Activated CD8-positive, alpha-beta memory T cell treated with anti-CD3 and anti-CD28 coated beads for 1 hour (primary cell): ENCODE measurements at places on chromosomes 7 and 10.

GRCh38 chr10:69146759-69147158, 22.8 kb downstream of the VPS26A start:
- DNase-seq = no peak

DNA sequence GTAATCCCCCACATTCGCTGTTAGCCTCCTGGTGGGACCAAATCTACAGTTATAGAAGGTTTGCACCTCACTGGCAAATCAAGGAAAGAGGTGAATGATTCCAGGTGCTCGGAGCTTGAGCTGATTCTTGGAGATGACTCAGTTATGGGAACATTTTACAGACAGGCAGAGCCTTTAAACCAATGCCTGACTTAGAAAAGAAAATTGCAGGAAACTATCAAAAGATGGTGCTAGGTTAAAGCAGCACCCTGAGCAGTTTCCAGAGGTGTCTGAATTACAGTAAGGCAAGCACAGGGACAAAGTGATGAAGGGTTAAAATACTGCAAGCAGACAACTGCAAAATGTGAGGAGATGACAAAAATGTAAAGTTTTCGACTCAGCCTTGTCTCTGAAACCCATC, 2.9 kb downstream of the LRRTM3 start:
- DNase-seq = no peak

DNA sequence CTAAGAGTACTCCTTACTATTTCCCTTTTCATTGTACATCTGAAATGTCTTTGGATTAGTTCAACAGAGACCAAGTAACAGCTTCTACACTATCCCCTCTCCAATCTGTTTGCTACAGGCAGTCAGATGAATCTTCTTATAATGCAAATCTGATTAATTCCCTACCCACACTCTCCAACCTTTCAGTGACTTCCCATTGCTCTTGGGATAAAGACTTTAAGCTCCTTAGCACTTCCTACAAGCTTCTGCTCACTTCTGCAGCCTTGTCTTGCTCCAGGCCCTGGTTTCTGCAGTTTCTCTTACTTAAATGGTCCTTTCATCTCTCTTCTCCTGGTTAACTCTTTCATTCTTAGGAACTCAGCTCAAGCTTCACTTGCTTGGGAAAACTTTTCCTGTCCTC, 65.2 kb upstream of the FEZF1 start:
- no peak for DNase-seq

DNA sequence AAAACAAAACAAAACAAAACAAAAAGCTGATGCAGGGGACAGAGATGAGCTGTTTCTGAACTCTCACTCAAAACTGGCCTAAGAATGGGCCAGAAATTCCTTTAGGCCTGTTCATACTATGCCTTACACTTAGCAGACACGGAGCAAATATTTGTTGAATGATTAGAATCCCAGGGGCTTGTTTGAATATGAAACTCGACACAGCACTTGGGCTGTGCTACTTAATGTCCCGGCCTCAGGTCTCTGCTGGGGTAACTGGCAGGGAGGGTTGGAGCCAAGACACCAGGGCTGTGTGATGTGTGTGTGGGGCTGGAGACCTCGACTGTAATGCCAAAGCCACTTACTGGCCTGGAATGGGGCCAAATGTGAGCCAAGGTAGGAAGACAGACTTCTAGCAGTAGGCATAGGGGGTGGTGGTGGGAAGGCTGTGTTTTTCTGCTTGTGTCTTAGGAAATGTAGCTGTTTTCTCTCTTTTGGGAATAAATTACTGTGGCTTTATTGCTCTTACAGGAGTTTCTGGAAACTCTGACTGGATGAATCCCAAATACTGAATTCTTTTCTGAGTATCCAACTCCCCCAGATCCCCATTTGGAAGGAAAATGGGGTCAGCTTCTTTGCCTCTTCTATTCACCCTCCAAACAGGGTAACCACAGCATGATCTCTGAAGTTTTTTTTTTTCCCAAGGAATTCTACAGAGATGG, 66.7 kb downstream of the EMX2 start:
- DNase-seq = no peak

GRCh38 chr7:107045980-107046379, 1.5 kb downstream of the PRKAR2B start:
- no peak for DNase-seq

GRCh38 chr7:45698303-45699014, 124.3 kb downstream of the ADCY1 start:
- no peak for DNase-seq

GRCh38 chr7:110557-111232, 81.7 kb upstream of the FAM20C start:
- no peak for DNase-seq

DNA sequence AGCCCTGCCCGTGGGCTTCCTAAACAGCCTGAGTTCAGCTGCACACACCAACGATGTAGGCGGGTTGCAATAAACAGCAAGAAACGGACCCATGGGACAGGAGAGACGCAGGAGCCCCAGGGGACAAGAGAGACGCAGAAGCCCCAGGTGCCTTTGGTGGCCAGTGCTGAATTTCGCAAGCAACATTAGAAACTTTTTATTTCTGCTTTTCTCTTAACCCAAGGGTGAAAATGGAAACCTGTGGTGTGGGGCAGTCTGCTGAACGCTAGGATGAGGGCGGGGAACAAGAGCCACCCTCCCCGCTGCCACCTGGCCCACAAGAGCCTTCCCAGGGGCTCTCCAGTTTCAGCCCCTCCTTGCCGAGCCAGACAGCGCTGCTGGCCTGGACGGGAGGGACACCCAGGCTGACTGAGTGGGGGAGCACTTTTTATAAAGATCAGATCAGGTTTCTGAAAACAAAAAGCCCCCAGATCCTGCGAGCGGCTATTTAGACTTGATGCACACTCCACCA, 20.0 kb upstream of the GPR146 start:
- no peak for DNase-seq

GRCh38 chr10:132263866-132264265, 43.9 kb downstream of the STK32C start:
- DNase-seq = no peak

- DNase-seq = no peak
Observed at GRCh38 chr10:130215931-130216231, 79.7 kb downstream of the GLRX3 start.

- no peak for DNase-seq
Observed at GRCh38 chr10:120475844-120476791, 19.1 kb downstream of the PLPP4 start.

- DNase-seq = no peak
Observed at GRCh38 chr10:45408421-45409319, 34.7 kb downstream of the ALOX5 start.

DNA sequence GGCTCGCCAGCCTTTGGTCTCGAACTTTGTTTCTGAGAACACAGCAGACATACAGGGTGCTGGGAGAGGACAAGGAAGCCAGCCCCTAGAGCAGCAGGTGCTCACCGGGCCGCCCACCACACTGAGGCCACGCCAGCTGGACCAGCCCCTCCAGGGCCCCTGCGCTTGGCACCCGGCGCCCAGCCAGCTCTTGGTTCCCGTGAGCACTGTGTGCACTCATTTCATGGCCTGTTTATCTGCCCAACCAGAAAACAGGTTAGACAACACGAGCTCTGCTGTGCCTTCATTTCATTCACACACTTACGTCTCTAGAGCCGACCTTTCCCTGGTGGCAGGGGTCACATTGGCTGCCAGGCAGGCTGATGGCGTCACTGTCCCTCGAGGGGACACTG, 104.0 kb downstream of the CYTH3 start:
- DNase-seq = no peak

GRCh38 chr10:22945934-22946673, 18.3 kb downstream of the ARMC3 start:
- no peak for DNase-seq

DNA sequence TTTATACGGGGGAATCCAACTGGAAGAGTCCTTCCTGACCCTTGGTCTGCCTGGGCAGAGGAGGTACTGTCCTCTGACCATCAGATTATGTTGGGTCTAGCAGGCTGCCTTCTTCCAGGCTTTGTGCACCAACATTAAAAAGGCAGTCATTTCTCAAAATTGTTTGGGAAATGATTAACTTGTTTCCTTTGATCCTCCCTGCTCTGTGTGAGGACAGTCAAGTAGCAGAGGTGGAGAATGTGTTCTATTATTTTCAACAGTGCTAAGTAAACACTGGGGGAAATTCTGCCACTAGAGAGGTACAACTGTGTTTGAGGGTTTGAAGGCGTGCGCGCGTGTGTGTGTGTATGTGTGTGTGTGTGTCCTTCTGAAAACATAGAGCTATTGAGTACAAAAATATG, 20.6 kb downstream of the ACSL5 start:
- DNase-seq = no peak

DNA sequence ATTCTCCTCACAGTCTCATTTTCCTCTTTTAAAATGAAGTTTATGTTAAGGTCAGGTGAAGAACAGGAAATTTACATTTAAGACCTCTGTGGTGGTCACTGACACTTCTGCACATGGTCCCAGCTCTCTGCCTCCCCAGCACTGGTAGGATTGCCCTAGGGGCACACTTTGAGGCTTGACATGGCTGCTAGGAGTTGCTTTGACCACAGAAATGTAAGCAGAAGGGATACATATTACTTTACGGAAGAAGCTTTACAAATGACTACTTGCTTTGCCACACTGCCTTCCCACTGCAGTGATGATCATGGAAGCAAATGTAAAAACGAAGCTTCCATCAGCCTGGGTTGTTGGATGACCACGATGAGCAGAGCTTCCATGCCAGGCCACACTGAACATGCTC, 53.1 kb upstream of the RSU1 start:
- no peak for DNase-seq

- DNase-seq = no peak
Observed at GRCh38 chr7:68813551-68814080, 784.7 kb upstream of the AUTS2 start.

DNA sequence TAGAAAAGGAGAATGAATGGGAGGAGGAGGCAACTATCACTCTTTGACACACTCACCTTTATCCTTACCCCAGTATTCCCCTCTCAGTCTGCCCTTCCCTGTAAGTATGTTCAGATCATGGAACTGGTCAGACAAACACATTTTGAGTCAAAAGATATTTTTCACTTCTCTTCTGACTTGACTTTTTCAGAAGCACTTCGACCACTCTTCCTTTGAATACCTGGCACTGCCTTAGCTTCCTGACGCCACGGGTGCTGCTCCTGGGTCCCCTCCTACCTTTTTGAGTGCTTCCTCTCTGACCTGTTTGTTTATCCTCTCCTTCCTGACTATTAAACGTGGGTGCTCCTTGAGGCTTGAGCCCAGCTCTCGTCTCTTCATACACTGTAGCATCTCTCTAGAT, 19.8 kb upstream of the C10orf67 start:
- DNase-seq = no peak

DNA sequence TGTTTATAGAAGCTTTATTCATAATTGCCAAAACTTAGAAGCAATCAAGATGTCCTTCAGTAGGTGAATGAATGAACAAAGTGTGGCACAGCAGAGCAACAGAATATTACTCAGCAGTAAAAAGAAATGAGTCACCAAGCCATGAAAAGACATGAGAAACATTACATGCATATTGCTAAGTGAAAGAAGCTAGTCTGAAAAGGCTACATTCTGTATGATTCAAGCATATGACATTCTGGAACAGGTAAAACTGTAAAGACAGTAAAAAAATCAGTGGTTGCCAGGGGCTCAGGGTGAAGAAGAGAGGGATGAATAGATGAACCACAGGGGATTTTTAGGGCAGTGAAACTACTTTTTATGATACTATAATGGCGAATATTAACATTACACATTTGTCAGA, 80.9 kb upstream of the APBB1IP start:
- DNase-seq = no peak

GRCh38 chr7:22581099-22581498, 81.1 kb upstream of the STEAP1B start:
- DNase-seq = no peak

DNA sequence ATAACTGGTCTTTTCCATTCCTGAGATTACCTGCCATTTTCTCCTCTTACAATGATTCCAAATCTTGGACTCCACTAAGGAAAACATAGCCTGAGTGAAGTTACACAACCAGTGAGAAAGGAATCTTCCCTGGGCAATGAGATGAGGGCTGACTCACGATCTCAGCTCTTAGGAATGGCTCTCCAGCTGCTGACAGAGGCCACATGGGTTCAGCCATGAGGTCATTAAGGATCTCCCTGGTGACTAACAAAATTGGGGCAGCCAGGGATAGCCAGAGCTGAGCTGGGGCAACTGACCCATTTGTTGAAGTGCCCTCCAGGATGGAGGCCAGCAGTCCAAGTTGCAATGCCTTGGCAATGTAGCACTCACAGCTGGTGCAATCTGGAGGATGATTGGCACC, 78.7 kb upstream of the MKLN1 start:
- no peak for DNase-seq

GRCh38 chr7:103993551-103993950, 4.1 kb upstream of the RELN start:
- no peak for DNase-seq

DNA sequence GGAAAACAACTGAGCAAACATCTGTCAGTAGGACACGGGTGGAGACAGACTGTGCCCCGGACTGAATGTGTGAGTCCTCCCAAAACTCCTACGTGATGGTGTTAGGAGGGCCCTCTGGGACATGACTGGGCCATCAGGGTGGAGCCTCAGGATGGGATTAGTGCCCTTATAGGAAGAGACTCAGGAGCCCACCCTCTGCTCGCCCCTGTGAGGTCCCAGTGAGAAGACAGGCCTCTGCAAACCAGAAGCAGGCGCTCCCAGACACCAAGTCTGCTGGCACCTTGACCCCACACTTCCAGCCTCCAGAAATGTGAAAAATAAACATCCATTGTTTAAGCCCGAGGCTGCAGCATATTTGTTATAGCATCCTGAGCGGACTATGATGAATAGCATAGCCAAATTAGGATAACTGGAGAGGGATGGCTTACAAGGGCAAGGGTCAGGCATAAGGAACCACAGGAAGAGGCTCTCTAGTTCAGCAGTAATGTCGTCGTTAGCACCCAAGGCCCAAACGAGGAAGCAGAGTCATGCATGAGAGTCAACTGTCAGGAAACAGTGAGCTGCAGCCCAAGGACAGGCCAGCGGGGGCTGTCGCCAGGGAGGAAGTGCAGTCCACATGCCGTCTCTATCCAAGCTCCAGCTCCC, 50.6 kb downstream of the PTPRN2 start:
- no peak for DNase-seq

- DNase-seq = no peak
Observed at GRCh38 chr10:68027429-68027828, 47.7 kb downstream of the HERC4 start.

DNA sequence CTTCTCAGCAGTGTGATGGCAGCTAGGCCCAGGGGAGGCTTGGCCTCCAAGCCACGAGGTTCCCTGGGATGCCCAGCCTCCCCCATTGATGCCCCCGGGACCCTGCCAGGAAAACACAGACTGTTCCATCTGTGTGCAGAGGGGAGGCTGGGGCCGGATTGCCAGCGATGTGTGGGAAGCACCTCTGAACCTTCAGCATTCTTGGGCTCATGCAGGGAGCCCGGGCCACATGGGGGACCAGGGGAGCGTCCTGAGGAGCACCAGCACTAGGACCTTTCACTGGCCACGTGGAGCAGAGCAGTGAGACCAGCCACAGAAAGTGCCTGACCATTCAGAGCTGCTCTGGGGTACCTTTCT, 2.6 kb downstream of the IMPDH1 start:
- no peak for DNase-seq

DNA sequence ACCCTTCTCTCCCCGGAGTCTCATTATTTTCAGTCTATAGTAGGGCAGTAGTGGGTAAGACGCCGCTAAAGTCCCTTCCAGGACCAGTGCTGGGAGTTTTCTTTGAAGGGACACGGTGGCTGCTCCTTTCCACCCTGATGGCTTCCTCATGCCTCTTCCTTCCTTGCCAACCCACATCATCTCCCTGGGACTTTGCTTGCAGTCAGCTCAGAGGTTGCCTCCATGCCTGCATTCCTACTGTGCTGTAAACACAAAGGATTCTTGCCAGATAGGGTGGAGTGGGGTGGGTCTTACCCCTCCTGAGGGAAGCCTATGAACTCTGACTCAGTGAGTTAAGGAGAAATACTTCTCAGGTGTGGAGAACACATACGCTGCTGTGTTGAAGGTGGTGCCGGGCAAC, 59.9 kb upstream of the IGFBP3 start:
- no peak for DNase-seq
